ENCODE measurements at places on chromosomes 3 and 15.

DNA sequence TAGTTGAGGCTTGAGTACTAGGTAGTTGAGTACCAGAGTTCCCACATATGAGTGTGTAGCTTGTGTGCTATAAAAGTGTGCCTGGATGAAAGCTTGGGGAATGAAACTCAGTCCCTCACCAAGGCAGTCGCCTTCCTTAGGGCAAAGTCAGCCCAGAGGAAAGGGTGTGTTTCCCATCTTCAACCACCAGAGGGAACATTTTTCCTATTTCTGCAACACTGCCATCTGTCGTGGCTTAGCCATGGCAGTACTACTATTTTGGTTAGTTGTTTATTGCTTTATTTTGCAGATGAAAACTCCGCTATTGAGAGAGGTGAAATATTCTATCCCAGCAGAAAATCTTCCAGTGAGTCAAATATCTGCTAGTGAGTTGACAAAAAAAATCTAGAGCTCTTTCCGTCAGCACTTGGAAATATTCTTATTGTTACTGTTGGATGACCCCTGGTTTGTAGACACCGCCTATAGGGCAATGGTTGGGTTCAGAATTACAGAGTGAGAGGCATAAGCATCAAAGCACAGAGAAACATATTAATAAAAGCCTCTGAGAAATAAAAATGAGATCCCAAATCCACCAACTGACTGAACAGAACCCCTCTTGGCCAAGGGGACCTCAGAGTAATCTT, 239.9 kb downstream of the CPNE4 start:
- DNase-seq, result no peak

DNA sequence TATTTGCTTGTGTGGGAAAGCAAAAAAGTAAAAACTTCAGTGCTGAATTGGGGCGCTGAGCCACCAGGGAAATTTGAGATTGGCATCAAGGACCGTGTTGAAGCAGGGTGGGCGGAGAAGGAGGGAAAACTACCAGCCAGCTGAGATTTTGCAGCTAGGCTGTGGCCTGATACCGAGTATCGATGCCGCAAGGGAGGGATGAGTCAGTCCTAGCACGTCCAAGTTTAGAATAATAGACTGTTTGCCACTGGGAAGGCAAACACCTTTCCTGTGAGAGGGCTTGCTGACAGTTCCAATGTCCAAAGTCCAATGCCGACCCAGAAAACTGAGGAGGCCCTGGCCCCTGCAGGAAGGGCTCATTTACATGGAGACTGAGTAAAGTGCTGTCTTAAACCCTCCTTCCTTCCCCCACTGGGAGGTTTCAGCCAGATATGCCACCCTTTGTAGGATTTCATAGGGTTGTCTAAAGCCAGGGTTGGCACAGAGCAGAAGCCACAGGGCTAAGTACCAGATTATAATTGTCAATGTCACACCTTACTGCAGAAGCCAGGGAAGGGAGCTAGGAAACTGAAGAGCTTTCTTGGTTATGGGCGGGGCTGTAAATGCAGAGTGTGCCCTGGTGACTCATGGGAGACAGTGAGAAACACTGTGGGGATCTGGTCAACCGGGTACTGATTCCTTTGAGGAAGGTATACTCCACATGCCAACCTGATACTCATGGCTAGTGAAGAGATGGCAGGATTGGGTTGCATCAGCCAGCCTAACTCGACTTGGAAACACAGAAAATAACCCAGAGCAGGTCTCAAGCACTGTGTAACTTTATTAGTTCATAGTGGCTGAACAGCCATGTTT, 28.4 kb upstream of the PIK3CB start:
- no peak for DNase-seq

DNA sequence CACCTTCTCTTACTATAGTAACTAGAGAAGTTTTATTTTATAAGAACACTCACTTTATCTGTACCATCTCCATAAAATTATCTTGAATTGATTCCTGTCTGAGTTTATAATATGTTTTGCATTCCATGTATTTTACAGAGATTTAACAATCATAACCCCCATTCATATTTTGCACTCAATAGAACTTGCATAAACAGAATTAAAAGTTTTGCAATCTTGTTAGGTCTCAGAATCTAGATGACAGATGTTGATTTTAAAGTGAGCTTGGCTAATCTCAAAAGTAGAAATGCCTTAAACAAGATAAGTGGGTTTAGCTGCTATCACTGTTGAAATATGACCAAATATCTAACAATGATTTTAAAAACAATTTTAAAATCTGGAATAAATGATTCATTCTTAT, 107.9 kb upstream of the EPHA6 start:
- DNase-seq, result no peak

DNA sequence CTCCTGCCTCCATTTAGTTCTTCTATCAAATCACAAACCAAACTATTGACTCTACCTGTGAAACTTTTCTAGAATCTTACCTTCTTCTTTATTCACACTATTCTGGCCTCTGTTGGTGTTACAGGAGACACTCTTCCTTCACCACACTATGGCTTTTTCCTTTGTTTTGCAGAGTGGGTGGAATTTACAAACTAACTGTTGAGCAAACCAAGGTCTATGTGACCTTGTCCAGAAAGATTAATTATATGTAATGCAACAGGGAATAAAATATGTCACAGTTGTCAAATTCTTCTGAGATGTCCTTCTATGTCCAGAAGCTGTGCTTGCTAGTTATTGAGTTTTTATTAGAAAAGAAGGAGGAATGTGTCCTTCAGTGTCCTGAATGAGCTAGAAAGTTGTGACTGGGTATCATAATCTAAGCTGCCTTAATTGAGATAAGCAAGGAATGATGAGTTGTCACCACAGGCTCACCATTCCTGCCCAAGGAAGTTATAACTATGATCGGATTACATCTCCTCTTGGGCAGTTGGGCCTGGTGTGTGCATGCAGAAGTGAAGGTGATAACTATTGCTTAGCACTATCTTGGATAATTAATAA, 21.7 kb downstream of the ARL14 start:
- no peak for DNase-seq

DNA sequence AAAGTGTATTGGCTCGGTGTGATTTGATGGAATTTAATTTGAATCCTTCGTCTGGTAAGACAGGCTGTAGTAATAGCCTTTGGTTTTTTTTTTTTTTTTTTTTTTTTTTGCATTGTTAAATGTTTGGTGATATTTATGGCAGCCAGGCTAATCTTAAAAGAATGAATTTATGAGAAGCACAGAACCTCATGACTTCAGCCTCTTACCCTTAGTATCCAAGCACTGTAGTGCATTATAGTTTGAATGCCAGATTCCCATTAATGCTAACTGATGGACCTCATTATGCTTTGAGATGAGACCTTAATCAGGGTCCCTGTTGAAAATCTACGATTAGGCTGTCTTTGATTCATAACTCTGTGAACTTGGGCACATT, 110.6 kb upstream of the SAMMSON start:
- DNase-seq, result no peak

DNA sequence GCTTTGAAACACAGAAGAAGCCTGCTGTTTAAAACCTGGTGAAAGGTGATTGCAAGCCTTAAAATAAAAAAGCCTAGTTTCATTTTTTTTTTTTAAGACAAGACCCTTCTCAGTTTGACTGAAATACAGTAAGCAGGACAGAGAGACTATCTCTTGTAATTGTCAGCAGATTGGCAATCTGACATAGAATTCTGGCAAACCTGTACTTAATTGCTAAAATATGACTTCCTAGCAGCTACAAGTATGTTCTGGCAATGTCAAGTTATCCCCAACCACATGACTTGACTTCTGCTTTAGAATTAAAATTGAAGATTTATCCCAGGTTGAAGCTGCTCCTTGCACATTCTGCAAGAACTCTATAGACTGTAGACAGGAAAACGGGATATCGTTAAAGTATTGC, 232.8 kb upstream of the NR2F2 start:
- no peak for DNase-seq

DNA sequence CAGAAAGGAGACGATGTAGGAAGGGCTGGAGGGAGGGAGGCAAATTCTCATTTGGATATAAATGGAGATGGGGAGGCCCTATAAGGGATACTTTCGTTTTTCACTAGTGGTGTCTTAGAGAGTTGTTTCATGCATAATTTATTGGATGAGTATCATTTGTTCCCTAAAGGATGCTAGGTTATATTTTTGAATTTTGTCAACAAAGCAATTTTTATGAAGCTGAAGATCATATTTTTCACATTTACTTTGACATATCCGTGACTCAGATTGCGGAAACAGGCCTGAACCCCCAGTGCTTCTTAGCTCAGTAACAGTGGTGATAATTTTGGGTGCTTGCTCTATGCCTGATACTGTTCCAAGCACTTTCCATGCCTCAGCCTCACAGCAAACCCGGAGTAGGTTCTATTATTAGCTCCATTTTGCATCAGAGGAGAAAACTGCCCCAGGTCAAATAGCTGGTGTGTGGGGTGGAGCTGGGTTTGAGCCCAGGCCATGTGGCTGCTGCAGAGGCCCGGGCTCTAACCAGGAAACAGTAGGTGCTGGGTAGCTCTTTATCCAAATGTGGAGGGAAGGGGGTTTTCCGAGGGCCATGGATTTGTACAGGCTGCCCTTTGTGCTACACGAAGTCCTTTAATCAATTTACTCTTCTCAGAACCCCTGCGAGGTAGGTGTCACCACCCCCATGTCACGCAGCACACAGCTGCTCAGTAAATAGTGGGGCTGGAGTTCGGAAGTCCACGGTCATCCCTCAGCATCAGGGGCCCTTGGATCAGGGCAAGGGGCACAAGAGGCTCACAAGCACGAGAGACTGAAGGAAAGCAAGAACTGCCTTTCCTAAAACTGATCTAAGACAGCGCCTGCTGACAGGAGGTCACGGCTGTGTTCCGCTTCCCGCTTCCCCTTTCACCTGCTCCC, 99.1 kb downstream of the SLC49A4 start:
- DNase-seq, result no peak

GRCh38 chr3:185846037-185846436, 21.2 kb upstream of the IGF2BP2 start:
- no peak for DNase-seq

GRCh38 chr3:86208772-86209171, 782.2 kb downstream of the VGLL3 start:
- DNase-seq, result no peak

DNA sequence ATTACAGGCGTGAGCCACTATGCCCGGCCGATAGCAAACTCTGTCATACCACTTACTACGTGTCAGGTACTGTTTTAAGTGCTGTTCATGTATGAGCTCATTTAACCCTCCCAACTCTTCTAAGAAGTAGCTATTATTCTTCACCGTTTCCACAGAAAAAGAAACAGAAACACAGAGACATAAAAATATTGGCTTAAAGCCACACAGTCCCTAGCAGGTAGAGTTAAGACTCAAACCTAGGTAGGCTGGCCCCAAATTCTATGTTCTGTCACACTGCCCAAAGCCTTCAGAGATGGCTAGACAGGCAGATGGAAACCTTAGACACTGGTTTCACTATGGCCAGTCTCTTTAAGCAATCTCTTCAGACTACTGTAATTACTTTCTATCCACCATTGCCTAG, 149.8 kb upstream of the KCNMB2 start:
- no peak for DNase-seq

- DNase-seq, result no peak
These were observed 322.5 kb upstream of the COL8A1 start for GRCh38 chr3:99315896-99316295.

GRCh38 chr3:125525153-125525552, 5.2 kb upstream of the SNX4 start:
- no peak for DNase-seq

- no peak for DNase-seq
These were observed 58.8 kb downstream of the CFAP20DC start for GRCh38 chr3:58991026-58991425.

DNA sequence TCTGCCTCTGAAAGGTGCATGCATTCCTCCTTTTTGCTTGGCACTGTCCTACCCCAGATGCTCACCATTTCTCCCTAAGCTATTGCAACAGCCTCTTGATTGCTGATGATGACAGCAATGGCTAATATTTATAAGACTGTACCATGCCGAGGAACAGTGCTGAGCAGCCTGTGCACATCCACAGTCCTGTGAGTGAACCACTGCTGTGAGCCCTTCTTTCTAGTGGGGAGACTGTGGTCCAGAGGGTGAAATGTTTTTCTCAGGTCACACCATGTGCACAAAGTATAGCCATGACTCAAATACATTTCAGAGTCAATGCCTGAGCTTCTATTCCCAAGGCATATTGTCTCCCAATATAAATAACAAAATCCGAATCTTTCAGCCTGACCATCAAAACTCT, 231.2 kb upstream of the LRTM1 start:
- DNase-seq, result no peak

DNA sequence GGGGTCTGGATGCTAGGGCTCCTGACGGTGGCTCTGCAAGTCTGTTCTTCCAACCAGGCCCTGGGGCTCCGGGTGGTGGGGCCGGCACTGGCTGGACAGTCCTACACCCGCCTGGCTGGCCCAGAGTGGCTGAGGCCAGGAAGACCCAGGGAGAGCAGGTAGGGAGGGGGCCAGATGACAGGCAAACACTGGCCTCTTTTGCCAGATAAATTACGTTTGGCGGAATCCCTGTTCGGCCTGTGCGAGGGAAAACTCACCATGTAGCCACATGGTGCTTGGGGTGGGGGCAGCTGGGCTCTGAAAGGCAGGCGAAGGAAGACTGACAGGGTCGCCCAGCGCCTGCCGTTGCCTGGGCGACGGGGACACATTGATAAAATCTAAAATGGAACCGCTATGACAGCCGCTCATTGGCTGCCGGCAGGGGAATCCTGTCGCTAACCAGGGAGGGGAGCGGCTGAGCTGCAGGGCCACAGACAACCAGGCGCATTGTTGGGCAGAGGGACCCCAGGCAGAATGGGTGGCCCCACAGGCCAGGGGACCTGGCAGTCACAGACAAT, 30.4 kb downstream of the IQSEC1 start:
- no peak for DNase-seq

DNA sequence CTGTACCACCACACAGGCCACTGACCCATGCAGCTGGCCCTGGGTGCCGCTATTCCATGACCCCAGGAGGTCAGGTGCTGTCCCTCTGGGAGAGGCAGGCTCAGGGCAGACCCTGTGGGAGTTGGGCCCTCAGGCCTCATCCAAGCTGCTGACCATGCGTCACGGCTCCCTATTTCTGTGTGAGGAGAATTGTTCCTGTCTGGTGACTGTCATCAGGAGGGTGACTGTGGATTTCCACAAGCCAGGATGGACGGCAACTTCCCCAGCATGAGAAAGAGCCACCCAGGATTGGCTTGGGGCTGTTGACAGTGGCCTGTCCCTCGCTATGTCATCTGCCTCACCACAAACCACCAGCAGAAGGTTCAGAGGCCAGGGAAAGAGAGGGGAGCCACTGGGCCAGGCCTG, 41.4 kb downstream of the ZDHHC19 start:
- DNase-seq, result no peak

DNA sequence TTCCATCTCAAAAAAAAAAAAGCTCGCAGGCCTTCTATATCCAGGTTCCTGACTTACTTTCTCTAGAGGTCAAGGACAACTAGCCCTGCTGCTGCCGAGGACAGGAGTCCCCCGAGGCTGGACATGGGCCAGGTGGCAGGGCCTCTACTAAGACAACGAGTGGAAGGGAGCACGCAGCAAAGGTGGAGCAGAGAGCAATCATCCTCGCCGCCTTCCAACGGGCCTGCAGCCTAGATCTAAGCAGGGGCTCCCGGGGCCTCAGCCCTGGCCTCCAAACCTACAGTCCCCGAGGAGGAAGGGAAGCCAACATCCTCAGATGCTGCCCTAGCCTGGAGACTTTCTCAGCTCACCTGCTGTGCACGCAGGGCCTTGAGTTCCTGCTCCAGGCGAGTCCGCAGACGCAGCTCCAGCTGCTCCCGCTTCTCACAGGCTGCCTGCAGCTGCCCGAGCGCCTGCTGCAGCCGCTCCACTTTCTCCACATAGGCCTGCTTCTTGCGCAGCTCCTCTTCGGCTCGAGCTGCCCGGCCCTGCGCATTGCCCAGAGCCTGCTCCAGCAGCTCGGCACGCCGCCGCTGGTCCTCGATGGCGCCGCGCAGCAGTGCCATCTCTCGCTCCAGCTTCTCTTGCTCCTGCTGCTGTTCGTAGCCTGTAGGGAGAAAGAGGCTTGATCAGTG, 12.9 kb downstream of the AMOTL2 start:
- no peak for DNase-seq

Measured in stimulated activated CD4-positive, alpha-beta T cell treated with anti-CD3 and anti-CD28 coated beads, Interleukin-15, amount 100 ng/mL, for 1 hour (primary cell).